CD8-positive, alpha-beta memory T cell (primary cell): ENCODE measurements at places on chromosomes 1 and 21. TPM values are rescaled to one million over a fixed set of nuclear protein-coding genes. Genes with fewer than 3 reads are reported as not detected.

Gene ENO1
- total RNA-seq: 3,105 TPM

Gene NUDT4B
- 0.69 TPM for total RNA-seq

Gene IFI44
- total RNA-seq: 7.6 TPM

Gene TSPEAR
- total RNA-seq: not detected

Gene SYCP1
- not detected for total RNA-seq

Gene MTARC1
- not detected for total RNA-seq

Gene FCER1G
- total RNA-seq: 5.1 TPM

Gene PTGS2
- total RNA-seq: 3.1 TPM

Gene PLEKHG5
- total RNA-seq: 2.6 TPM

Gene CD84
- 25.1 TPM for total RNA-seq

Gene ARHGEF16
- not detected for total RNA-seq

GRCh38 chr1:63363014-63363413 lies 4.4 kb upstream of the ALG6 start:
- no peaks in the 10 kb centered on the region for H3K36me3 ChIP-seq
- H3K27me3 ChIP-seq: no peaks in the 10 kb centered on the region
- peaks cover 10% of the 10 kb centered on the region for H3K4me1 ChIP-seq
- H3K4me3 ChIP-seq: no peak overlapping the region
- H3K27ac ChIP-seq: no peak overlapping the region

- H3K27ac ChIP-seq: no peak overlapping the region
- H3K4me1 ChIP-seq: no peaks in the 10 kb centered on the region
- DNase-seq: no peak
- H3K27me3 ChIP-seq: no peaks in the 10 kb centered on the region
- H3K4me3 ChIP-seq: no peak overlapping the region
Observed at GRCh38 chr1:58585581-58586151, 8.6 kb upstream of the TACSTD2 start.

GRCh38 chr1:224897529-224898327 lies 31.7 kb upstream of the DNAH14 start:
- no peak overlapping the region for H3K4me3 ChIP-seq
- no peaks in the 10 kb centered on the region for H3K4me1 ChIP-seq
- H3K36me3 ChIP-seq: no peaks in the 10 kb centered on the region
- no peak overlapping the region for H3K27ac ChIP-seq
- no peaks in the 10 kb centered on the region for H3K27me3 ChIP-seq

GRCh38 chr1:25477448-25478034 lies 46.8 kb downstream of the MACO1 start:
- no peak for DNase-seq
- H3K27ac ChIP-seq: no peak overlapping the region
- H3K36me3 ChIP-seq: no peaks in the 10 kb centered on the region
- H3K4me3 ChIP-seq: no peak overlapping the region

- no peaks in the 10 kb centered on the region for H3K27me3 ChIP-seq
- H3K36me3 ChIP-seq: no peaks in the 10 kb centered on the region
- H3K27ac ChIP-seq: no peak overlapping the region
- H3K4me3 ChIP-seq: no peak overlapping the region
- no peaks in the 10 kb centered on the region for H3K4me1 ChIP-seq
Observed at GRCh38 chr1:209516771-209517680, 66.5 kb upstream of the CAMK1G start.

DNA sequence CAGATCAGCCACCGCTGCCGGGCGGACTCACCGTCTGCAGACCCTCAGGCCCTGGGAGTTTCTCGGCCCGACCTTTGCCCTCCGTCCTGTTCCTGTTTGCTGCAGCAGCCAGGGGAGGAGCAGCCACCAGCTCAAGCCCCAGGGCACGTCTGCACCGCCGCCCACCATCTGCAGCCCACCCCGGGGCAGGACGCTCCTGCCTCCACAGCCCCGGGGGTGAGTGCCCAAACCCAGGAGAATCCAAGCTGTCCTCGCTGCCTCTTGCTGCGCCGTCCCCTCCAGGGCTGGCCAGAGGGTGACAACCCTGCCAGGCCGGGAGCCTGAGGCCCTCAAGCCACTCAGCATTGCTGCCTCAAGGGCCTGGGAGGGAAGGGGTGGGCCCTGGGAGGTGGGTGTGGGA lies 1.2 kb upstream of the SLC25A34 start:
- peaks cover 4% of the 10 kb centered on the region for H3K36me3 ChIP-seq
- H3K27ac ChIP-seq: no peak overlapping the region
- H3K4me1 ChIP-seq: no peaks in the 10 kb centered on the region
- H3K27me3 ChIP-seq: no peaks in the 10 kb centered on the region

GRCh38 chr1:217191441-217191840 lies 439.4 kb downstream of the GPATCH2 start:
- no peaks in the 10 kb centered on the region for H3K4me1 ChIP-seq
- DNase-seq: no peak
- no peaks in the 10 kb centered on the region for H3K27me3 ChIP-seq
- H3K36me3 ChIP-seq: no peaks in the 10 kb centered on the region
- H3K27ac ChIP-seq: no peak overlapping the region

GRCh38 chr1:153888533-153888932 lies 34.2 kb downstream of the GATAD2B start:
- peaks cover 9% of the 10 kb centered on the region for H3K36me3 ChIP-seq
- no peak overlapping the region for H3K27ac ChIP-seq
- DNase-seq: no peak

DNA sequence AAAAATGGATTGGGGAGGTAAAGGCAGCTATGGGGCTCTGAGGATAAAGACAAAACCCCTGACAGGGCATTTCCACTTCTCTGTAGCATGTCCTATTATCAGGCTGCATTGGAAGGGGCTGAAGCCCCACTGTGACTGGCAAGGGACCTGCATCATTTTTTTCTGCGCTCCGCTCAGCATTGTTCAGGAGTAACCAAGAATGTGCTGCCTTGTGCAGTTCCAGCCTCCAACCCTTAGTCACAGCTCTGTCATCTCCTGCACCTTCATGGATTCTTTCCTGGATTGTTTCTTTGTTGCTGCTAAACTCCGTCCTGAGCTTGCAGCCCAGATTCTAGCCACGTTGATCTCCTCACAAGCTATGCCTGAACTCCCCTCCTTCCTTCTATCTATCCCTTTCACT lies 37.4 kb downstream of the SERTAD4 start:
- H3K27me3 ChIP-seq: no peaks in the 10 kb centered on the region
- H3K4me3 ChIP-seq: no peak overlapping the region
- H3K27ac ChIP-seq: no peak overlapping the region
- no peaks in the 10 kb centered on the region for H3K4me1 ChIP-seq
- no peaks in the 10 kb centered on the region for H3K36me3 ChIP-seq
- no peak for DNase-seq

DNA sequence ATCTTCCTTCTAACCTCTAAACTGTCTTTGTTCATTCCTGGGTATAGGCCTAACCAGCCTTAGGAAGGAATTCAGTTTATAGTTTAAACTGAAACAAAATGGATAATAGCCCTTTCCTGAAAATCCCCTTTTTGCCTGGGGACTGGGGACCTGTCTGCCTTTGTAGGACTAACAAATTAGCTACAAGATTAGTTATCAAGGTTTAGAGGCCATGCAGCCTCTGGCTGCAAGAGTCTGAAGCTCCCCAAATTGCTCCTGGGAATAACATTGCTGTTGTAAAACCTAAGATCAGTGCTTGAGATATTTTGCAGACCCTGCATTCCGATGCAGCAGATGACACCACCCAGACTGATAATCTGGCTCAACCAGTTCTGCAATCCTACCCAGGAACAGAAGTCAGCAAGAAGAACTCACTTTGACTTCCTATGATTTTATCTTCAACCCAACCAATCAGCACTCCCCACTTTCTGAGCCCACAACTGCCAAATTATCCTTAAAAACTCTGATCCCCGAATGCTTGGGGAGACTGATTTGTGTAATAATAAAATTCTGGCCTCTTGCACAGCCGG lies 96.6 kb upstream of the ETV3 start:
- no peak overlapping the region for H3K4me3 ChIP-seq
- H3K4me1 ChIP-seq: no peaks in the 10 kb centered on the region
- H3K27me3 ChIP-seq: no peaks in the 10 kb centered on the region
- no peak for DNase-seq
- no peak overlapping the region for H3K27ac ChIP-seq

- DNase-seq: no peak
- no peaks in the 10 kb centered on the region for H3K27me3 ChIP-seq
- no peaks in the 10 kb centered on the region for H3K4me1 ChIP-seq
- no peak overlapping the region for H3K4me3 ChIP-seq
- no peaks in the 10 kb centered on the region for H3K36me3 ChIP-seq
Observed at GRCh38 chr1:182244451-182244850, 147.1 kb downstream of the GLUL start.

DNA sequence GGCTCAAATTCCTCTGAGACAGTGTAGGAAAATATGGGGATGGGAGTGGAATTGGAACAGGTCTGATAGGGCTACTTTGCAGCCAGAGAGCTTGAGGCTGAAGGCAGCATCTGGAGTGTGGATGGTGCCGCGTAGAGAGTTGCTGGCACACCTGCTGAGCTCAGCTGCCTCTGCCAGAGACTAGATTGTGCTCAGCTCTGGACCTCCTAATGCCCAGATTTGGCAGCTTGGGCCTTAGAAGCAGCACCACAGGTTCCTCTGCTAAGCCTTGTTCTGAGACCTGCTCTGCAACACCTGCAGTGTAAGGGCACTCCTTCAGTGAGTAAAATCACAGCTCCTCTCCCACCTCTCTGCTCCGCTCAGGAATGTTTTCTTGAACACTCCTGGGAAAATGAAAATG lies 23.3 kb downstream of the ACOT11 start:
- H3K27ac ChIP-seq: no peak overlapping the region
- no peak overlapping the region for H3K4me3 ChIP-seq
- no peaks in the 10 kb centered on the region for H3K27me3 ChIP-seq
- no peaks in the 10 kb centered on the region for H3K4me1 ChIP-seq

- H3K4me3 ChIP-seq: no peak within 1 kb of the TSS
- H3K4me1 ChIP-seq: no peaks in the 10 kb centered on the region
- DNase-seq: no peak
- H3K27me3 ChIP-seq: no peaks in the 10 kb centered on the region
- H3K27ac ChIP-seq: no peak within 1 kb of the TSS
- no peaks in the 10 kb centered on the region for H3K36me3 ChIP-seq
Observed at GRCh38 chr1:119768778-119769177, at the start of gene HMGCS2. HMGCS2 (minus strand) TSS chr1:119768905; CDS start chr1:119768844, 61 bp downstream.

- DNase-seq: no peak
- peaks cover 16% of the 10 kb centered on the region for H3K36me3 ChIP-seq
- no peak overlapping the region for H3K4me3 ChIP-seq
- peaks cover 41% of the 10 kb centered on the region for H3K4me1 ChIP-seq
- no peaks in the 10 kb centered on the region for H3K27me3 ChIP-seq
- no peak overlapping the region for H3K27ac ChIP-seq
Observed at GRCh38 chr1:155175281-155175926, 1.8 kb downstream of the TRIM46 start.

GRCh38 chr1:6423321-6423999 lies 1.1 kb upstream of the ESPN start:
- no peaks in the 10 kb centered on the region for H3K36me3 ChIP-seq
- peak; percentile 55 for DNase-seq
- H3K27me3 ChIP-seq: peaks cover 42% of the 10 kb centered on the region
- H3K27ac ChIP-seq: no peak overlapping the region

DNA sequence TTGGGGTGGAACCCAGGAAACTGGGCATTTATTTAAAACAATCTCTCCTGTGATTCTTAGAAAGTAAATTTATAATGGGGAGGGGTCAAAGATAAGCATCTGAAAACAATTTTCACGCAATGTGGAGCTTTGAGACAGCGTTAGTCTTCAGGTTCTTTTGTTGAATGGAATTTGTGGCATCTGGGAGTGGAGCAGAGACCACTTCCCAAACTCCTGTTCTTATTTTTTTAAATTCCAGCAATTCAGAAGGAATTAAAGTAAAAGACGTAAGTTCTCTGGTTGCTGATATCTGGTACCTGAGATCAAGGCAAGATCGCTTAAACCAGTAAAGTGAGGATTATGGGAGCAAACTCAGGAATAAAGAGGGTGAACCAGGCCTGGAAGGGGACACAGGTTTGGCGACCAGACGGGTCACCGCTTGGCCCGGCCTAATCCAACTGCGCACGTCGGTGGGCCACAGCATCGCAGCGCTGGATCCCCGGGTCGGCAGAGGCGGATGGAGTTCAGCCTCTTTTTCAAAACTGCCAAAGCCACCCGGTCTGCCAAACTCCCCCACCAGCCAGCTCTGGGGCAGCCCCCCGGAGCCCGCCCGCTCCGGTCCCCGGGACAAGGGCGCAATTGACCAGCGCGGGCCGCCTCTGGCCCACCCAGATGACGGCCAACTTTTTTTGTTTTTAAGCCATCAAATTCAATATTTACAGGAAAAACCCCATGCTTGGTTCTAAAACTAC lies 754 bp upstream of the PDPN start:
- no peaks in the 10 kb centered on the region for H3K4me1 ChIP-seq
- no peaks in the 10 kb centered on the region for H3K36me3 ChIP-seq

DNA sequence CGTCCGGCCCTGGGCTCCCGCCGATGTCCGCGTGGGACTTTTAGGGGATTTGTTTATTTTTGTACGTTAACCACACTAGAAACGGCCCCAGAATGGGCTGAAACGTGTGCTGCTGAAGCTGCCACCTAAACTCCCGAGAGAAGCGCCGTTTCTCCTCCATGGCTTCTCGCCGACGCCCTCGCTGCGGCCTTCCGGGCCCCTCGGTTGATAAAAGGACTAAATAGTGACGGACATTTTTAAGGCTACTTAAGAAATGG lies 678 bp upstream of the PTTG1IP start:
- peak overlapping the region; percentile 74 for H3K27ac ChIP-seq
- H3K36me3 ChIP-seq: no peaks in the 10 kb centered on the region
- no peak for DNase-seq
- peak overlapping the region; percentile 74 for H3K4me3 ChIP-seq

DNA sequence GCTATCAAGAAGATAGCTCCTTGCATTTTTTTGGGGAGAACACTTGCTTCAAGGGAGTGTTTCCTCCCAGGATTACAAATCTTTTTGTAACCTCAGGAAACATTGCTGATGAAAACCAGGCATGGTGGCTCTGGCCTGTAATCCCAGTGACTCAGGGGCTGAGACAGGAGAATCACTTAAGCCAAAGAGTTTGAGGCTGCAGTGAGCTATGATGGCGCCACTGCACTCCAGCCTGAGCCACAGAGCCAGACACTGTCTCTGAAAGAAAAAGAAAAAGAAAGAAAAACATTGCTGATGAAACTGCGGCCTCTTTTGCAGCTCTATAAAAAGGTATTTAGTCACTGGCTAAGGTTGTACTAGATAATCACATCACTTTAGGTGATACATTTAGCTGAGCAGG lies 7.3 kb downstream of the RNU1-2 start:
- H3K27me3 ChIP-seq: no peaks in the 10 kb centered on the region
- H3K4me1 ChIP-seq: peaks cover 36% of the 10 kb centered on the region
- no peaks in the 10 kb centered on the region for H3K36me3 ChIP-seq

DNA sequence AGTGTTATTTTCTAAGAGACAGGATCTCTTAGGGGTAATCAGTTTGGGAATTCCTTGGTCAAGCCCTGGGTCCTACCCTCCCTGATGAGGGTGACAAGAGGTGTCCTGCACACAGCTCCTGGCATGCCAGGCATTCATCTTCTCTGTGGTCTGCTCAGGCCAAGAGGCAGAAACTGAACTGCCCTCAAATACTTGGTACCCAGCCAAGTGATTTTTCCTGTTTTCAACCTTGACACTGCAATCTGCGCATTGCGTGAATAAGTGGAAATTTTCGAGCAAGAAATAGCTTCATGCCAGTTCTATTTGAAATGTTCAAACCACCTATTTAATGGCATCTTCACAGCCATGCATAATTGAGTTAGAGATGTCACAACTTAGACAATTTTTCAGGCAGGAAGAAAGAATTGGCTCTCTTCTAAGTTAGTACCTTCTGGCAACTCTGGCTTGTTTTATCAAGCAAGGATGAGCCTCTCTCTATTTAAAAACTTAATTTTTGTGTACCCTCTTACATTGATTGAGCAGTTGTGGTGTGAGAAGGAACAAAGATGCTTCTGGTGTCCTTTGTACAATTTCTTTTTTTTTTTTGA lies 27.0 kb downstream of the DNM3 start:
- DNase-seq: no peak
- H3K36me3 ChIP-seq: no peaks in the 10 kb centered on the region
- no peak overlapping the region for H3K27ac ChIP-seq
